ENCODE measurements at places on chromosomes 11 and 22.

DNA sequence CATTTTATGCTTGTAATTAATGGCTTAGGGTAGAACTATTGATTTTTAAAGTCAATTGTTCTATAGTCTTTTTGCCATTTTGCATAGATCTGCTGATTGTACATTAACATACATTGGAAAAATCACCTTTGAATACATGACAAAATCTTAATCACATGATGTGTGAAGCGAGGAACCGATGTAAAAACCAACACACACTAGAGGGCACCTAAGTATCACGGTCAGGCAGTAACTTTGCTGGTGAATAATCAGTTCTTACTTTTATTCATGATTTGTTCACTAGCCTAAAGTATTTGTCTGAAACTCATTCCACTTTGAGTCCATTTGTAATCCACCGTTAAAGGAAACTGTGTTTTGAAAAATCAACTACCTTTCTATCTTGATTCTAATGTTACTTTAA is 28.2 kb downstream of the JHY start:
- no peak for DNase-seq

- no peak for DNase-seq
Observed at GRCh38 chr22:49548356-49549202, 279.1 kb downstream of the BRD1 start.

- DNase-seq, result no peak
Observed at GRCh38 chr11:109121173-109121932, 300.6 kb upstream of the C11orf87 start.

GRCh38 chr22:44587737-44588310 is 89.8 kb upstream of the RTL6 start:
- no peak for DNase-seq

DNA sequence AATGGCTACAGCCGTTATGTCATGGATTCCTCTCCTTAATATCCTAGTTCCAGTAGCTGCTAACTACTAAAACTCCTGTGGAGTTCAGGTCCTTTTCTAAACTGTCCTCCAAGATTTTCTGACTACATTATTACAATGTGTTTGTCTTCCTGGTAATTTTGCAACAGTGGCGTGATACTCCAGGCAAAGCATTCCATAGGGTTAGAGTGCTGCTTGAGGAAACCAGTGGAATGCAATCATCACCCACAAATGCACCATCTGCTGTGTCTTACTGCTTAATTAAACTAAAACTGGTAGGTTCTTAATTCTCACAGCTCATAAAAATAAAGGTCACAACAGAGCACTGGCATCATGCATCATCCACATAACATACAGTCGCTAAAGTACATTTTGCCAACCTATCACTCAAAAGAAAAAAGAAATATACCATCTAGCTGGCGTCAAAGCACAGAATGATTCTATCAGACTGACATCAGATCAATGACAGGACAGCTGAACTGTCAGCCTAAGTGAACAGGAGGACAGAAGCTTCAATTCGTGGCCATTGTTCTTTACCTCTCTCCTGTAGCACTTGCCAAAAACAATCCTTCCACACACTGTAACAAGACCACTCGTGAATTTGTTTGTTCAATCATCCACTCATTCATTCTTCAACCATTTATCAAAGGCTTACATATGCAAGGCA is 182.5 kb downstream of the CADM1 start:
- no peak for DNase-seq

- no peak for DNase-seq
Observed at GRCh38 chr11:1557904-1558774, 13.9 kb downstream of the DUSP8 start.

DNA sequence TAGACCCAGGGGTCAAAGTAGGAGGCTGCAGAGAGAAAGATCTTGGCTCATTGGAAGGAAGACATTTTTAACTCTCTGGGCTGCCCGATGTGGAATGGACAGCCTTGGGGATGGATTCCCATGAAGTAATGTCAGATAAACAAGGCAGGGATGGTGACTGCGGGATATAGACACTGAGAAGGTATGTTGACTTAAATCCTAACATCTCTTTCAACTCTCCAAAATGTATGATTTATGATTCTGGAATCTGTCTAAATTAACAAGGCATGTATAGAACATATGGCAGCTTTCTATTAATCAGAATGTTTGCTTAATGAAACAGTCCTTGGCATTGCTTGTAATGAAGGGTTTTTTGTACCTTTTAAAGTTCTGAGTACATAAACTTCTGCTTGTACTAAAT is 56.1 kb upstream of the VSTM5 start:
- DNase-seq, result no peak

GRCh38 chr11:3134218-3134621 is 30.9 kb downstream of the OSBPL5 start:
- DNase-seq, result no peak

DNA sequence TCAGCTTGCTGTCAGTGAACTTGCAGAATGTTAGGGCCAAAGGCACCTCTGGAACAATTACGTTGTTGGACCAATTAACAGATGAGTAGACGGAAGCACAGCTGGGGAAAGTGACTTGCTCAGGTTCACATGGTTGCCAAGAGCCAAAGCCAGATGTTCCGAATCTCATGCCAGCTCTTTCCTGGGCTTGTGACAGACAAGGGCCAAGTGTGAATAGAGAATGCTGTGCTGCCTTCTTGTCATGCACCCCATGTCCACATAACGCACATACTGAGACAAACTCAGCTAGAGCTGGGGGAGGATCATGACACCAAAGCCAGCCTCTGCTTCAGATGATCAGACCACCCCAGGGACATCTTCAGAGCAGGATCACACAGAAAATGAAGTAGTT is 616.3 kb downstream of the INSC start:
- no peak for DNase-seq

DNA sequence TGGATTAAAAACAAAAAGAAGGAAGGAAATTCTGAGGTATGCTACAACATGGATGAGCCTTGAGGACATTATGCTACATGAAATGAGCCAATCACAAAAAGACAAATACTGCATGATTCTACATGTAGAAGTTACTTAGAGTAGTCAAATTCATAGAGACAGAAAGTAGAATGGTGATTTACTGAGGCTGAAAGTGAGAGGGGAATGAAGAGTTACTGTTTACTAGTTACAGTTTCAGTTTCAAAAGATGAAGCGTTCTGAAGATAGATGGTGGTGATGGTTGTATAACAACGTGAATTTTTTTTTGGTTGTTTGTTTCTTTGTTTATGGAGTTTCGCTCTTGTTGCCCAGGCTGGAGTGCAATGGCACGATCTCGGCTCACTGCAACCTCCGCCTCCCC is 9.5 kb downstream of the OR5P2 start:
- no peak for DNase-seq

DNA sequence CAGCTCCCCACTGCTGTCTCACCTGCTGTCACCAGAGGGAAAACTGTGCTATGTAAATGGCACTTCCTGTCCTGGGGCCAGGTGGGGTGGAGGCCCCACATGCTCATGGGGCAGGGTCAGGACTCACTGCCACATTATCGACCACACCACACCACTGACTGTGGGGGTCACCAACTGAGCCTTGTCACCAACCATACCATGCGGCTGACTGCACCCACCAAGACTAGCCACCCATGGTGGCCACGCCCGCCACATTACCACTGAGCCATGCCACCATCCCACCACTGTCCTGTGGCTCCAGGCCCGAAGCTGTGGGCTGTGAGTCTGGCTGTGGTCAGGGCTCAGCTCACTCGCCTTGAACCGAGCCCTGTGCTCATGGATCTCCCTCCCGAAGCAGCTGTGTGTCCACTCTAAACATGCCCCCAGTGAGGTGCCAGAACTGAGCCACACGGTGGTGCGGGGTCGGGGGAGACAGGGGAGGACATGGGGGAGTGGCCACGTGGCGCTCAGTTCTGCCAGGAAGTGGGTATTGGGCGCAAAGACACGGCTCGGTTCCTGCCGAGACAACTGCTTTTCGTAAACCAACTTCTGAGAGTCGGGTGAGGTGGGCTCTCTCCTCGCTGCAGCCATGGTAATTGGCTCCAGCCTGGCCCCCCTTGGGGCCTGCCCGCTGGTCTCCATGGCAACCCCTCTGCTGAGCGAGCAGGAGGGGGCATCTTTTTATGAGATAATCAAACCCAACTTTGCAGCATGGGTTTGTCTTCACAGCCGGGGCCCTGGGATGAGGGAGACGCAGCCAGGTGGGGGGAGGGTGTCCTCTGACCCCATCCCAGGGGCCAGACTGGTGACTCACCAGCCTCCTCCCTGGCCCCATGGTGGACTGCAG is 23.2 kb downstream of the RTN4R start:
- DNase-seq, result no peak

DNA sequence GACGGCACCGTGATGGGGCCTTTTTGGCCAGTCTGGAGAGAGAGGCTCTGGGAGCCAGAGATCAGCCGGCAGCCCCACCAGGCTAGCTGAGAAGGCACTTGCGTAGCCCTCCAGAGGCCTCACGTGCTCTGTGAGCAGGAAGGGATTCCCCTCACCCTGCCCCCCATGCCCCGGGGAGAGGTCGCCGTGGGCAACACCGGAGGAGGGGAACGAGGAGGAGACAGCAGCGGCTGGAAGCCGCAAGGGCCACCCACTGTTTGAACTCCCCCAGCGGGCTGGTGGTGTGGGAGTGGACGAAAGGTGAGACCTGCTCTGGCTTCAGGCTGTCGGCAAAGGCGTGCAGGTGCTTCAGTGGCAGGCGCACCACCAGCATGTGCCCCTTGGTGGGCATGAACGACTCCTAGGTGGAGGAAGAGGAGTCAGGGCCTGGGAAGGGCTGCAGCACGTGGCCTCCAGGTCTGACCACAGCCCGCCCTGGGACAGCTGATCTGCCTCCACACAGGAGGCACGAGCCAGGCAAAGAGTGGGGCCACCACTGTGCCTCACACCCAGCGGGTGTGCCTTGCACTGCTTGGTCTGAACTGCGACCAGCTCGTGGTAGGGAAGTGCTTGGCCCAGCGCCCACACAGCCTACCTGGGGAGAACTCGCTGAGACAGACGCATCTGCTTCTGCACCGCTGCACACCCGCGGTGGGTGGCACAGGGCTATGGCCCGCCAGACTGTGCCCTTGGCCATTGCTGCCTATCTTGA is 99.9 kb downstream of the MED15 start:
- DNase-seq, result no peak

DNA sequence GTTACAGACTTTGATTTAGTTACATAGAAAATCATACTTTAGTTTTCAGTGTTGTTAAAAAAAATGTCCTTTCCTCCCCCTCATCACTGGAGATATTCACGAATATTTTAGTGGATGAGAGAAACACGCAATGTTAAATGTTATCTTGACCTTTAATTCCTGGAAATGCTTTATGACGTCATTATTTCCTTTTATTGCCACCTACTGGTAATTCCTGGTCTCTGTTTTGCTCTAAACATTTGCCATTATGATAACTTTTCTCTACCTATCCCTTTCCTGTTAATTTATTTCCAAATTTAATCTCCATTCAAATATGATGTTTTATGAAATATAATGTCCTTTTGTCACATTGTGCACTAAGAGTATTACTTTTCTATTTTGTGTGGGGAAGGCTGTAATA is 770.6 kb downstream of the FAM181B start:
- DNase-seq, result no peak

DNA sequence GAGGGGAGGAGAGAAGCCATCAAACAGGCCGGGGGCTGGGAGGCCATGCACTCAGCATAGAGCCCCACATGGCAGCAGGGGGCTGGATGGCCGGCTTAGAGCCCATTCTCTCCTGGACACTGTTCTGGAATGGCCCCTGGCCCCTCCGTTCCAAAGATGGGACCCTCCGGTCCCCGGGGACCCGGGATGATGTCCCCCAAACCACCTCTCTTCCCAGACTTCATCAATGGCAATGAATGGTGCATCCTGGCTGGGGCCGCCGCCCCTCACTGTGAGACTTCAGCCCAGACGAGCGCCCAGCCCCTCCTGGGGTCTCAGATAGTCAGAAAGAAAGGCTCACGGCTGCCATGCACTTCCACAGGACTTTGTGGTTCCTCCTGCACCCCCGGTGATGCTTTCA is 13.8 kb upstream of the RTN4R start:
- DNase-seq, result no peak

GRCh38 chr11:29634244-29634643 is 382.6 kb downstream of the KCNA4 start:
- DNase-seq, result no peak

- DNase-seq, result no peak
Observed at GRCh38 chr11:34139346-34139745, 33.9 kb downstream of the NAT10 start.

DNA sequence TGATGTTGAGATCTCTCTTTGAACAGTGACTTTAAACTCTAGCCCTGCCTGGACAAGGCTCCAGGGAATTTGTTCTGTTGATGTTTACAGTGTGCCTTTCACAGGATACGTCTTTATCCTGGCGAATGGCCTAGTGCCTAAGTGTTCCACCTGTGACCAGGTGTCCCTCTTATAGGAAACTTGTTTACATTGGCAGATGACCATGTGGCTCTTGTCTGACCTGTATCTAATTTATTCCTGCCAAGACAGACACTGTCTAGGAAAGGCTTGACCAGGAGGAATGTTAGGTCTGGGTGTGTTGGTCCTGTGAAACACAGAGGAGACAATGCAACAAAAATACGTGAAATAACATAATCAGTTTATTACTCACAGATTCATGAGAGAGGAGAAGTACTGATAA is 875.6 kb downstream of the METTL15 start:
- DNase-seq, result no peak

DNA sequence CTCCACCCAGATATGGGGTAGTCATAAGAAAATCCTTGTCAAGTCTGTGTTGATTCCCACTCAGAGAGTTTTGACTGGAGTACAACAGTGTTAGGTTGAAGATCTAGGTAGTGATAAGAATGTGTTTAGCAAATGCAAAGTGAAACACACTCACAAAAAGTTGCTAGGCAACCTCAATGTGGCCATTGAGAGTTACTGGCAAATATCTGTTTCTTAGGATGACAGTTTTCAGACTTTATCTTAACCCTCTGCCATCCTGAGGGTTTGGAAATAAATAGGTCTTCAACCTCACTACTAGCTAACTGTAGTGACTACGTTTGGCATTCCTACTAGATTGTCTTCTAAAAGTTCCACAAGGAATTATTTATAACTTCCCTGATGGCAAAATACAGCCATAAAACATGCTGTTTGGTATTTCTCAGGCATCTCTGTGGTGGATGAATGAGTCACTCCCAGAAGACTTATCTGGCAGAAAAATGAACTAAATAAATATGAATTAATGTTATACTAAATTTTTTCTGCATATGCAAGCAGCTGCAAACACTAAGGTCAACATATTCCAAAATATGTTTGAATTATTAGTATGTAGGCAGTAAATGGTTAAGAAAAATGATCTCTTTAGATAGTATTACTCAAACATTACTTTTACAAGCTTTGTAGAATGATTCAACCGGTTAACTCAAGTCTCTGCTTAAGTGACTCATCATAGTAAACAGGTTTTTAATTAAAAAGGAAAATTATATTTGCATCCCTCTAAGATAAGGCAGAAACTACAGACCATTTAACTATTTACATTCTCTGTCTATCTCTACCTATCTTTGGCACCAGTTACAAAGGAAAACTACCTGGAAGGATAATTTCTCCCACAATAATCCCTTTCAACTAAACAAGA is 17.1 kb upstream of the SYTL2 start:
- no peak for DNase-seq

GRCh38 chr11:88697139-88697538 is 359.6 kb upstream of the CTSC start:
- DNase-seq, result no peak

All from activated T-helper 9 cell treated with anti-CD3 and anti-CD28 coated beads, Interleukin-2, amount 50 U/mL, for 16 hours (primary cell).